GM23338 (cell line): ENCODE measurements at places on chromosomes 2 and 18.

GRCh38 chr2:203808046-203808750 is 59.4 kb upstream of the CTLA4 start:
- DNase-seq: peak; percentile 18

GRCh38 chr2:99421469-99421868 is 68.3 kb downstream of the REV1 start:
- DNase-seq: no peak

- no peak for DNase-seq
Observed at GRCh38 chr2:15506229-15506819, 54.8 kb downstream of the NBAS start.

- no peak for DNase-seq
Observed at GRCh38 chr2:218472988-218473387, 54.1 kb downstream of the VIL1 start.

DNA sequence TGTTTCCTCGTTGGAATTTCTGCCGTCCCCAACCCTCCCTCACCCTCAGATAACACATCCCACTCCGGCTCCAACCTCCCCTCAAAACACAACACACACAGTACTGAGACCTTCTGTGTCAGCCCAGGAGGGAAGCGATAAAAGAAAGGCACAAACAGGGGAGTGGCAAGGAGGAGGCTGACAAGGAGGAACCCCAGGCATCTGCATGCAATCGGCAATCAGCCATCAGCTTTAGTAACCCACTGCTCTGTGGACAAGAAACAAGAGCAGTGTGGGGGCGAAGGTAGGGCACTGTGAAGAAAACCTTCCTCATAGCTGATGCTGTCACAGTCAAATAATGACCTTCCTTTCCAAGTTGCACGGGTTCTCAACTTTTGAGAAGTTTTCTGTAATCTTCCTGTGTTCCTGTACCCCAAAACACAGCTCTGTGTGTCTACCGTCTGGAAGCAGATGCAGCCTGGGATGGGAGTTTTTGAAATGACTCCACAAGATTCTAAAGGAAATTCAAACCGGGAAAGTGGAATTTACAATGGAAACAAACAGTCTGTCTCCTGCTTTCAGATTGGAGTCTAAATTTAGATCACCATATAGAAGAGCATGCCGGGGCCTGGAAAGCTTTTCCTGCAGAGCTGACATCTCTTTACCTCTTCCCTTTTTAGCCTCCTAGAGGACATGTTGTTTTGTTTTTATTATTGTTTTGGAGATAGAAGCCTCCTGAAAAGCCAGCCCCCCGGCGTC is 16.4 kb upstream of the LPIN2 start:
- DNase-seq: no peak

GRCh38 chr2:16204886-16205620 is 264.7 kb downstream of the MYCN start:
- no peak for DNase-seq

GRCh38 chr2:207565736-207566500 is 36.2 kb downstream of the CREB1 start:
- DNase-seq: no peak

DNA sequence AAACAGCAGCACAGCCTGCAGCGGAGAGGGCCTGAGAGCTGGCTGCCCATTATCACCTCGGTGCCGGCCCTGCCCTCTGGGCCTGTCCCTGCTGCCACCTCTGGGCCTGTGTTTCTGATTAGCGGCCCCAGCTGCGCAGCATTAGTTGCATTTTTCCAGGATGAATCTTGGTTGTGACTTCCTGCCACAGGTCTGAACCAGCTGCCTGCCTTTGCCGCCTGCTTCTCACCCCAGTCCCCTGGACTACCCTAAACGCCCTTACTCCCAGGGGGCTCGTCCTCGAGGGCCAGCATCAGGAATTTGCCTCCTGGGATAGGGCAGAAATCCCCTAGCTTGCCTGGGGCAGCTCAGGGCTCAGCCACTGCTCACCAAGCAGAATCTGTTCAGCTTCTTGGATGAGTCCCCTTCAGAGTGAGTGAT is 342.8 kb downstream of the DYSF start:
- no peak for DNase-seq

DNA sequence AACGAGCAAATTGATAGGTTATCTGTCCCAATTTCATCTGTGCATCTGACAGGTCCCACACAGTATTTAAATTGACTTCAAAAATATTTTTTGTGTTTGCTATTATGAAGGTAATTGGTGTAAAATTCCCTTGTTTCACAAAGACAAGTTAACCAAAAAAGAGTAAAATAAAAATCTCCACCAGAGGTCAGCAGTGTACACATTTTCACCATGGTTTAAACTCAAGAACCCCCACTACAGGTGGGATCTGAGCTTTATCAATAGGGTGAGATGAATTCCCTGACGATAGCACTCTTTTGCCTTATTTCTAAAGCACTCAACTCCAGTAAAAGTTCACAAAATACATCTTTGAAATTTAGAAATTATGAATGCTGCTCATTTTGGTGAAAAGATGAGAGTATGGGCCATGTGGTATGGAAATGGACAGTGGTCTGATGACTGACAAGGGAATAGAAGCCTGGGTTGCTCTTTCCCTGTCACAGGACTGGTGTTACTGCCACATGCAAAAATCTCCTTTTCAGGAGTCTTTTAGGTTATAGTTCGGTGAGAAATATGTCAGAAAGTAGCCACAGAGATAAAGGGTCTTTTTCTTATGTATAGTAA is 68.0 kb downstream of the SERPINB8 start:
- DNase-seq: peak; percentile 82

DNA sequence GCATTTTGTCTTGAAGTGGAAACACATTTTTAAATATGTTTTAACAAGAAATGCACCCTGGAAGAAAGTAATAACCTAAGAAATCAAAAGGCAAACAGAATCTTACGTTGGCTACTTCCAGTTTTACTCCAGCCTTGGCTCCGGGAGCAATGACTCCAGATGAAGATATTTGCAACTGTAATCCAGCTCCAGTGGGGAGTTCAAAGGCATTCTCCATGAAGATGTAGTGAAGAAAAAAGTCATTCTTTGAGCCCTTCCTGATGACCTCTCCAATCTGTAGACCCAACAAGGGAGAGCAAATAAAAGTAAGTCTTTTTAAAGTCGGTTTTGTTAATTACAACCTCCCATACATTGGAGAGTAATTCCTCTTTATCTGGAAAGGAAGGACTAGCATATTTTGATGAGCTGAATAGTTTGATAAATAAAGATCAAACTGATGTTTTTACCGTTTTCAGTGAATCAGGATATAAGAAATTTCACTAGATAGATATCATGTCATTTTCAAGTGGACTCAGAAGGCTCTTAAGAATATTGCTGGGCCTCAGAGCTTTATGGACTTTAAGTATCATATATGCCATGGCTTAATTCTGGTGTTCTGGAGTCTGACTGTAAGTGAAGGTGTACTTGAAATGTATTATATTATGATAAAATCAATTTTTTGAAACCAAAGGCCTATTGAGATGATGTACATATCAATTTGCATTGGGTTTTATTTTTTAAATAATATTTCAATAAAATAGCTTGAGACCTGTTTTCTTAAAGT is 20.3 kb downstream of the APOB start:
- DNase-seq: no peak

GRCh38 chr2:102895376-102895775 is 133.5 kb downstream of the TMEM182 start:
- peak; percentile 47 for DNase-seq

DNA sequence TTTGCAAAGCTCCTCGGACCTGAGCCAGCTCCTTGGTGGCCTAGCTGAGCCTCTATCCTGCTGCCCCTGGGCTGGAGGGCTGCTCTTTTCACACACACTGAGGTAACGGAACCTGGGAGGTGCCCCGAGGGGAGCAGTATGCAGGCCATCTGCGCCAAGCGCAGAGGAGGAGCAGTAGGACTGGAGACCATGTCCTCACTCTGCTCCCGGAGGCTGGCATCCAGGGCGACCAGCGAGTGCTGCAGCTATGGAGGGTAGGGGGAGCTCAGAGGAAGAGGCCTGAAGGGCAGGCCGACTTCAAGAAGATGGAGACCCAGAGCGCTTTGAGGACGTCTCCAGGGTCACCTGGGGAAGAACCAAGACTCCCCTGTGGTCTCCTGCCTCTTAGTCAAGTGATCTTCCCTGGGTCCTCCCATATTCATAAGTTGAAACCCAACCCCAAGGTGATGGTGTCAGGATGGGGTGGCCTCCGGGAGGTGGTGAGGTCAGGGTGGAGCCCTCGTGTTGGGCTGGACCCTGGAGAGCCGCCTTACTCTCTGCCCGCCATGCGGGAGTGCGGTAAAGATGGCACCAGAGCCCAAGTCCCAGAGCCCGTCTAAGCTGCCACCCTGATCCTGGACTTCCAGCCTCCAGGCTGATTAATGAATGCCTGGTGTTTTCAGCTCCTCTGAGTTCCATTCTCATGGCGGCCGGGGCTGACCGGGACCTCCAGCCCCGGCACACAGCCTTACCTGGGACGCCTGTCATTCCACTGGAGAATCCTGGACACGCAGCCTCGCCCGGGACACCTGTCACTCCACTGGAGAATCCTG is 160.7 kb downstream of the NDUFA10 start:
- no peak for DNase-seq

GRCh38 chr2:15729001-15729400 is 137.3 kb downstream of the DDX1 start:
- DNase-seq: no peak

DNA sequence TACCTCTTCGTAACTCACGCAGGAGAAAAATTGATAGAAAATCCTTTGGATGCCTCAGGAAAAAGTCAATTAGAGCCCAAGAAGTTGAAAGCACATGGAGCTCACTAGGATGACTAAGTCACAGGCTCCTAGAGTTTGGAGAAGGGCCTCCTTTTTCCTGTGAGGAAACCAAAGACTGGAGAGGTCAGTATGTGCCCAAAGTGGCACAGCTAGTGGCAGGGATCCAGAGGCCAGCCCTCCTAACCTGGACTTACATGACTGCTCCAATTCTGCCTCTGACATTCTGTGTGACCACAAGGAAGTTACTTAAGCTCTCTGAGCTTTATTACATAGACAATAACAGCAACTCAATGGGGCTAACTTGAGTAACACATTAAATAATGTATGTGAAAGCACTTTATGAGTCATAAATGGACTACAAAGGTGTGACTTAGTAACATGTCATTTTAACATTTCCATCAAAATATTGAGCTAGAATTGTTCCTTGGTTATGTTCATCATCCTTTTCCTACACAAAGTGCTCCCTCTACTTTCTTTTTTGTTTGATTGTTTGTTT is 91.6 kb downstream of the DHRS9 start:
- DNase-seq: no peak

DNA sequence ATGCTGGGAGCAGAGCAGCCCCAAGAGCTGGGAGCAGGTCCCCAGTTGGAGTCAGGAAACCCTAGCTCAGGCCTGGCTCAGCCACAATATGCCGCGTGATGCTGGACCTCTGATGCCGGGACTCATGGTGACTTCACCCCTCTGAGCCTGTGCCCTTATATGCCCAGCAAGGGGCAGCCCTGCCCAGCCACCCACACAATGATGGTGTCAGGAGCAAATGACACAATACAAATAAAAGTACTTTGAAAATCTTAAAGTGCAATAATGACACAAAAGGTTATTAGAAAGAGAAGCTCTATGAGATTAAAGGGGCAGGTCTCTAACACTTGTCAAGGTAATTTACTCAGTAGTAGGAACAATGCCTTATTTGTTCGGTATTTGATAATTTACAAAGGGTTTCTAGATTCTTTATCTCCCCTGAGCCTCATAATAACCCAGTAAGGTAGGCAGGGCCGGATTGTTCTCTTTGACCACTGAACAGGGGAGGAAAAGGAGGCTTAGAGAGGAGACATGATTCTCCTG is 18.3 kb upstream of the KIF3C start:
- no peak for DNase-seq
